ENCODE measurements at places on chromosomes 5 and 9.

DNA sequence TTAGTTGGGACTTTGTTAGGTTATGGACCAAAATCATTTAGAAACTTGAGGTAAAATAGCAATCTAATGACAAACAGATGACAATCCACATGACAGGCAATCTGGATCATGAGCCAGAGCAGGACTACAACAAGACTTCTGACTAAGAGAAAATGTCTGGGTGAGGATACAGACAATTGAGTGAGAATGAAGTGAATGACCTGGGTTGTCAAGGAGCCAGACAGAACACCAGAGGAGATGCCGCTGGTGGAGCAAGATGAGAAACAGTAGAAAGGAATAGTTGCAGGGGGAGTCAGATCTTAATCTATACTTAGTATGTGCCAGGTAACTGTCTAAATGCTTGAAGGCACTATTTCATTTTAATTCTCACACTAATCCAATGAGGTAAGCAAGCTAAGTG lies 277.8 kb downstream of the PRELID2 start:
- DNase-seq, result no peak

DNA sequence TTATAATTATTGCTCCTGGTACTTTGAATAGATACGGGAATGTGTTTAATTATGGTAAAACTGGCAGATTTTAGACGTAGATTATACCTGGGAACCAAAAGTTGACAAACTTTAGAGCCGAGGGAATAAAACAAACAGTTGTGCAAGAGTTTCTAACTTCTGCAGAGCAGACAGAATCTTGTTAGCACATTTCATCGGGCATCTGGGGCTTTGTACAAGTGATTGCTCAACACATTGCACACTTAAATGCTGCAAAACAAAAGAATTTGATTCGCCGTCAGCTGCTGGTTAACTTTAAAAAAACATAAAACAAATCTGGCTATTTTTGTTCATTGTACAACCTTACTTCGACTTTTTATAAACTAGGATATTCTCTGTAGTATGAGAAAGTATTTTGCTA lies 398.1 kb downstream of the MAN2A1 start:
- DNase-seq, result no peak

DNA sequence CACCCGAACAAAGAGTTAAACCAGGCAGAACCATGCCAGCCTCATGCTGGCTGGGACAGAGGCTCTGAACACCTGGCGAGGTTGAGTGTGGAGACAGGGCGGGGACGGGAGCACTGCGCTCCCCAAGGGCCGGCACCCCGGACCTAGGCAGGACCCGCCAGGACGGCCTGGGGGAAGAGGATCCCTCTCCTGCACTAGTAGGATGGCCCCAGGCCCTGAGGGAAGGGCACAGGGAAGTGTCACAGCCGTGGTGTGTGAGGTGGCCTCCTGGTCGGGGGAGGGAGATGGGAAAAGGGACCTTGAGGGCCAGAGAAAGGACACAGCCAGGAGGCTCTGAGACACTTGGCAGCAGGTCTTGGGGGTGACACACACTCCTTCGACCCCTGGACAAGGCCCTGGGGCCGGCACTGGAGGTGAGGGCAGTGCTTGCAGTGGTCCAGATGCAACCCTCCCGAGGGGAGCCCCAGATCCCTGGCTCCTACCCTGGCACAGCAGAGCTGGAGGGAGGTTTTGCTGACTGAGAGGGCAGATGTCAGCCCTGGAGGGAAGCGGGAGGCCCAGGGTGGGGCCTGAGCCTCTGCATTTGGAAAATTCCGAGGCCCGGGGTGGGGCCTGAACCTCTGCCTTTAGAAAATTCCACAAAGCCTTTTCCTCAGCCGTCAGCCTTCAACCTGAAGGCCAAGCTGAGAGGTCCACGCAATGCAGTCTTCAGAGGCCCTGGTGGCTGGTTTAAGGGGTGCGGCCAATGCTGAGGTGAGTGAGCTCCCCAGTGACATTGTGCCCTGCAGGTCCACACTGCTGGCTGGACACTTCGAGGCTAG lies 24.8 kb upstream of the TERT start:
- DNase-seq, result no peak

DNA sequence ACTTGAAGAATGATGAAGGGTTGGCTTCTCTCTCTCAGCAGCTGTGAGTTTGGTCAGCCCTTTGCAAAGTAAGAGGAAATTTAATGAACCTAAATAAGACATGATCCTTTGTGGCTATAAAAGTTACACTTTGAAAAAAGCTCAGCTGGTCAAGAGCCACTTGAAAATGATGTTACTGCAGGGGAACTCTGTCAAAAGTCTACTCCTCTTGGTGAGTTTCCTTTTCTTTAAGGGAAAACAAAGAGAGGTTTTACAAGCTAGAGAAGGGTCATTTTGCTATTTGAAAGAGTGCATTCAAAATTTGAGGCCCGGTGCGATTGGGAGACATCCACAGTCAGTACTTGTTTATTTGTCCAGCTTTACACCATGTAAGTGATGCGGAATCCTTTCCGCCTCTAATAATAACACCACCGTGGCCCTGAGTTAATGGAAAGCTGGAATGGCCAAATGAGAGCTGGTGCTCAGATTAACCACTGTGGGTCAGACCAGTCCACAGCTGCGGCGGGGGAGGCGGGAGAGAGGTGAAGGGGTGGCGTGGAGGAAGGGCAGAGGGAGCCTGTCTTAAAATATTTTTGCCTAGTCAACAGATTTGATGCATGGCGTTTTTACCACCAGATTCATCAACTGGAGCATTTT lies 404.0 kb downstream of the TLE4 start:
- DNase-seq, result no peak

GRCh38 chr5:74631081-74631953 lies 9.2 kb downstream of the ENC1 start:
- peak; percentile 95 for DNase-seq

- DNase-seq, result no peak
These were observed 149.2 kb downstream of the GNA14 start for GRCh38 chr9:77498891-77499290.

GRCh38 chr9:134460206-134460605 lies 134.0 kb downstream of the RXRA start:
- no peak for DNase-seq

- DNase-seq, result no peak
These were observed 101.7 kb downstream of the CDH18 start for GRCh38 chr5:19886123-19886917.

DNA sequence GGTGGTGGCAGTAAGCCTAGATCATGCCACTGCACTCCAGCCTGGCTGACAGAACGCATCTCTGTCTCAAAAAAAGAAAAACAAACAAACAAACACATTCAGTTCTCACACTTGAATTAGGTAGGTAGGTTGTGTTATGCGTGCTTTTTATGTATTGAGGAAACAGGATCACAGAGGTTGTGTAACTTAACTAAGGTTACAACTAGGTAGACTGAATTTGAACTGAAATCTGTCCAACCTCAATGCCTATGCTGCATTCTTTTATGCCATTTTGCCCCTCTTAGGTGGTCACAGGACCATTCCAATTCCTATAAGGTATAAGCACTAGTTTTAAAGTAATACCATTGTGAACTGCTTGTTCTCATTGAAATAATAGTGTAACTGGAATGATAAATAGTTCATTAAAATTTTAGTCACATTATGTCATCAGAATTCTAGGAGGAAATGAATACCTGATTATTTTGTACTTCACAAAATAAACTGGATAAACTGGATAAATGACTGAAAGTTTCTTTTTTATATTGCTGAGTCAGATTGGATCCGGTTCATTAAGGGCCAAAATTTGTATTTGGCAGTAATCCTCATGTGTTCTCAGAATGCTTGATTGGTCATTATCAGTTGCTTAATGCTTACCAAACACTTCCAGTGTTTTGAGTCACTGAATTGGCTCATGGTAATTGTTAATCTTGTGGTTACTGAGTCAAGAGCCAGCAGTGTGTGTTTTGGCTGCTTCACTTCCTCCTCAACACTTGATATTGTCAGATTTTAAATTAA lies 7.1 kb downstream of the UBAP1 start:
- DNase-seq, result peak; percentile 34

DNA sequence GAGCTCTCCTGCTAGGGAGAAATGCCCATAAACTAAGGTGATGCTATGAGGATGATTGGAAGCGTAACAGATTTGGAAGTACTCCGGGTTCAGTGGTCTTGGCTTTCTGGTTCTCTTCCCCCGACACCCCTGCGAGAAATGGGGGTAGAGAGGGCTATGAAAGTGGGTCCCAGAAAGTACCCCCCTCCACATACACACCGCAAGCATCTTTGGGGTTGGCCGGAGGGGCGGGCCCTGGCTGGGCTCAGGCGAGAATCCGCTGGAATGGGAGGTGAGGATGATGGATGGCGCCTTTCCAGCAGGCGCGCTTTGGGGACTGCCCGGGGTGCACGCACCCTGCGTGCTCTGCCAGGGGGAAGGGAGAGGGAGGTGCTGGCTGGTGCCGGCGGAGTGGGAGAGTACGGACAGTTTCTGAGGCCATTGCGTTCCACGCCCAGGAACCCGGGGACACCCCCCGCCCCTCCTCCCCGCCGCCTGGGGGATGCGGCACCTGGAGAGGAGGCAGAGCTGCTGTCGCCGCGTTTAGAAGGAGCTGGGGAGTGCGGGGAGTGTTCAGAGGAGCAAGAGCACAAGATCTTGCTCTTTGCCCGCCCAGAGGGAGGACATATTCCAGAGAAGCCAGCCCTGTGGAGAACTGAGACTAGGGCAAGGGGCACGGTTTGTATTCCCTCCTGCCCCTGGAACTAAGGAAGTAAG lies 1.9 kb downstream of the PCSK5 start:
- DNase-seq, result no peak

GRCh38 chr5:16963821-16964220 lies 27.7 kb upstream of the MYO10 start:
- no peak for DNase-seq

DNA sequence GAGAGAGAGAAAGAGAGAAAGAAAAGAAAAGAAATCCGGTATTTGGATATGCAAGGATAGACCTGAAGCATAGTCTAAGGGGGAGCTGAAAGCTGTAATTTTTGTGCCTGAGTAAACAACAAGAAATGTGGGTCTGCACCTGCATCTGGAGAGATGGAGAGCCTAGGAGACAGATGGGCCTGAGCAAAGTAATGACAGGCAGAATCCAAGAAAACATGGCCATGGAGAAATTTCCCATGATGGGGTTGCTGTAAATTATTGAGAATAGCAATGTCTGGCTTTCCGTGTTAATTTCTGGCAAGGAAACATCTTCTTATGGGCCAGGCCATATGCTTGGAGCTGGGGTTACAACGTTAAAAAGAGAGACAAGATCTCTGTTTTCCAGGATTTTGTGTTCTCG lies 40.2 kb downstream of the YIPF5 start:
- no peak for DNase-seq

GRCh38 chr9:121219530-121219929 lies 17.9 kb upstream of the RAB14 start:
- DNase-seq, result no peak

GRCh38 chr5:135015942-135016341 lies 18.1 kb downstream of the PITX1 start:
- DNase-seq, result no peak

DNA sequence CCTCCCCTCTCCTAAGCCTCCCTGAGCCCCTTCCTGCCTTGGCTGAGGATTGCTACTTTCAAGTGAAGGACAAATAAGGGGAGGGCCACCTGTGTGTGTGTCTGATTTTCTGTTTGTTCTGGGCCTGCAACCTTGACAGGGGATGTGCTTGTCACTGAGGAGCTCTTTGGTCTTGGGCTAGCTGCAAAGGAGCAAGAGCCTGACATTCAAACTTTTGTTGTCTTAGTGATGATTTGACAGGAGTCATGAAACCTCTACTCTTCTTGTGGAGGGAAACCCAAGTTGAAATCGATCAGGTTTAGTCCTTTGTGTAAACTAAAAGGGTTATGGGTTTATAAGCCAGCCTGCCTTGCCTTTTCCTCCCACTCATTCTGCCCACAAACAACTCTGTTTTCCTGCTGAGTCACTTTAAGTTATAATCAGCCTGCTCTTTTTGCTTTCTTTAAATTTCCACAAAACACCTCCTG lies 16.9 kb downstream of the CLTA start:
- no peak for DNase-seq

DNA sequence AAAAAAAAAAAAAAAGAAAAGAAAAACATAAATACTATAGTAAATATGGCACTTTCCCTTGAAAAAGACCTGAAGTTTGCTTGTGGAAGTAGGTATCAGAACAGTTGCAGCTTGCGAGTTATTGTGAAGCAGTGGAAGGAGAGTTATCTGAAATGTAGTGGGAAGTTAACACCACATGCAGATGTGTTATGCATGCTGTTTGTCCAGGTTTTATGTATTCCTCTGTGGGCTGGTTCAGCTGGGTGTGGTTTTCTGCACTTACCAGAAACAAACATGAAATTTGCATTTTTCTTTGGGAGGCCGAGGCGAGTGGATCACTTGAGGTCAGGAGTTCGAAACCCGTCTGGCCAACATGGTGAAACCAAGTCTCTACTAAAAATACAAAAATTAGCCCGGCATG lies 42.1 kb upstream of the CTNNA1 start:
- no peak for DNase-seq

Data from bone marrow (tissue), 2 donors.